CD4-positive, alpha-beta T cell treated with Interleukin-2 at 100 ng/mL for 4 hours (primary cell): ENCODE measurements at places on chromosomes 13 and 19.

- no peak for DNase-seq
Observed at GRCh38 chr13:27398360-27398759, 26.1 kb upstream of the GTF3A start.

DNA sequence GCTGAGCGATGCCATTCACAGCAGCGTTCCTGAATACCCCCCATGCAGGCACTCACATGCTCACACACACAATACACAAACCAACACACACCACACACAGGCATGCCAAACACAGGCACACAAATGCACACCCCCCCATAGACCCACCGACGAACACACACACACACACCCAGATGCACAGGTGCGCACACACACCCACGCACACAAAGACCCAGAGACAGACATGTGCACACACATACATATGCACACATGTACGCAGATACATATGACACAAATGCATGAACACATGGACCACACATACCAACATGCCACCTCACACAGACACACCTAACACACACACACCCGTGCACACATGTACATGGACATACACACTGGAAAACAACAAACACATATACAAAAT, 7.0 kb upstream of the CSNK1G2 start:
- no peak for DNase-seq

GRCh38 chr13:110817143-110817542, 97.7 kb downstream of the ANKRD10 start:
- no peak for DNase-seq

GRCh38 chr13:26412263-26412662, 145.2 kb upstream of the WASF3 start:
- DNase-seq, result no peak

- no peak for DNase-seq
Observed at GRCh38 chr13:74111399-74111798, 22.8 kb downstream of the KLF12 start.

GRCh38 chr19:15629003-15629880, 11.5 kb upstream of the CYP4F3 start:
- DNase-seq, result peak; percentile 86

GRCh38 chr19:10644260-10645007, 9.7 kb upstream of the ILF3 start:
- DNase-seq, result peak; percentile 84

- no peak for DNase-seq
Observed at GRCh38 chr13:23751195-23751594, 138.0 kb downstream of the MIPEP start.

DNA sequence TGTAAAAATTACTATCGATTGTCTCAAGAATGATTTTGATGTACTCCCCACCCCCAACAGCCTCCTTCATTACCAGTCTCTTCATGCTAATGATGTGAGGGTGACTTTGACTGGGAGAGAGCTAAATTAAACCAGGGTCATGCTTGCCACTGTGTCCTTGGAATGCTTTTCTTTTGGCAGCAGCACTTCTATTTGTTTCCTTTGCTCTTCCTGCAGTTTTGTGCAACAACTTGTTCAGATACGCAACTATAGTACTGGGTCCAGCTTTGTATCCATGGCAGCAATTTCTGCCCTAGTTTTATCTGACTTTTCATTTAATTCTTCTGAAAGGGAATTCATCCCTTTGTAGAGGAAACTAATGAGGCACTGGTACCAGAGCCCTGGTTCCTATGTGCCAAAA, 2792.1 kb downstream of the PCDH9 start:
- DNase-seq, result no peak

GRCh38 chr19:19227217-19227616, 15.5 kb downstream of the NCAN start:
- DNase-seq, result no peak

DNA sequence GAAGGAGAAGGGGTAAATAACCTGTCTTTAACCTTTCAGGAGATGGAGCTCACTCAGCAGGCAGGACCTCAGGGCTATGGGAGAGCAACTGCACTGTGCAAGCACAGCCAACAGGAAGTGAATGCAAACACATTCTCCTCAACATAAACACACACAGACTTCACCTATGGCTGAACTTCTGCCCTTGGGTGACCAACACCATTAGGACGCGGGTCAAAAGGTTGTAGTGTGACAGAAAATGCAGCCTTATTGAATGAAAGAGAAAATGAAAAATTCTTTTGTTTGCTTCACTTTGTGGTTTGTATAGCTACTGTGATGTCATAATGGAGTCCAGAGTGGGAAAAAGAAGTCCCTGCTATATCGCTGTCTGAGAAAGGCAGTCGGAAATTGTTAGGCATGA, 323.0 kb downstream of the NDFIP2 start:
- DNase-seq, result no peak

- DNase-seq, result peak; percentile 85
Observed at GRCh38 chr19:47573071-47574026, at the start of gene ZNF541. Gene ZNF541 (minus strand): TSS chr19:47573148. CDS start chr19:47555856, 17,292 bp downstream.

DNA sequence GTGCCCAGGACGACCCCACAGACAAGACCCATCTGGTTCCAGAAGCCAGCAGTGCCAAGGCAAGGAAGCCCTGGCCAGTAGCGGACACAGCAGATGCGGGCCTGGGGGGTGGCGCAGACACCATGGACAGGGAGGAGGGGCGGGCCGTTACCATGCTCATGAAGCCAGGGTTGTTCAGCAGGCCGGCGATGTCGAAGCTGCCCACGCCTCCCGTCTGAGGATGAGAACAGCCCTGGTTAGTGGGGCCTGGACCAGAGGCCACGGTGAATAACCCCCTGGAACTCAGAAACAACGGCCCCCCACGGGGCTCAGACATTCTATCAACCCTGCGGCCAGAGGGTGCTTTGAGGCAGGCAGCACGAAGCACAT, 21.5 kb upstream of the SLC39A3 start:
- no peak for DNase-seq

DNA sequence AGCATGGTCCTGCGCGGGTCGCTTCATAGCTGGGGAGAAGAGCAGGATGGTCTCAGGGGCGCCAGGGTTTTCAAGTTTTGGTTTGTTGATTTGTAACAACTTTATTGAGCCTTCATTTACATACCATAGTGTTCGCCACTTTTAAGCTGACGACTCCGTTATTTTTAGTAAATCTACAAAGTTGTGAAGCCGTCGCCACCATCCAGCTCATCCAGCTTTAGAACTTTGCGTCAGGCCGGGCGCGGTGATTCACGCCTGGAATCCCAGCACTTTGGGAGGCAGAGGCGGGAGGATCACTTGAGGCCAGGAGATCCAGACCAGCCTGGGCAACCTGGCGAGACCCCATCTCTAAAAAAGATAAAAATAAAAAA, 404 bp downstream of the C19orf44 start:
- DNase-seq, result no peak

DNA sequence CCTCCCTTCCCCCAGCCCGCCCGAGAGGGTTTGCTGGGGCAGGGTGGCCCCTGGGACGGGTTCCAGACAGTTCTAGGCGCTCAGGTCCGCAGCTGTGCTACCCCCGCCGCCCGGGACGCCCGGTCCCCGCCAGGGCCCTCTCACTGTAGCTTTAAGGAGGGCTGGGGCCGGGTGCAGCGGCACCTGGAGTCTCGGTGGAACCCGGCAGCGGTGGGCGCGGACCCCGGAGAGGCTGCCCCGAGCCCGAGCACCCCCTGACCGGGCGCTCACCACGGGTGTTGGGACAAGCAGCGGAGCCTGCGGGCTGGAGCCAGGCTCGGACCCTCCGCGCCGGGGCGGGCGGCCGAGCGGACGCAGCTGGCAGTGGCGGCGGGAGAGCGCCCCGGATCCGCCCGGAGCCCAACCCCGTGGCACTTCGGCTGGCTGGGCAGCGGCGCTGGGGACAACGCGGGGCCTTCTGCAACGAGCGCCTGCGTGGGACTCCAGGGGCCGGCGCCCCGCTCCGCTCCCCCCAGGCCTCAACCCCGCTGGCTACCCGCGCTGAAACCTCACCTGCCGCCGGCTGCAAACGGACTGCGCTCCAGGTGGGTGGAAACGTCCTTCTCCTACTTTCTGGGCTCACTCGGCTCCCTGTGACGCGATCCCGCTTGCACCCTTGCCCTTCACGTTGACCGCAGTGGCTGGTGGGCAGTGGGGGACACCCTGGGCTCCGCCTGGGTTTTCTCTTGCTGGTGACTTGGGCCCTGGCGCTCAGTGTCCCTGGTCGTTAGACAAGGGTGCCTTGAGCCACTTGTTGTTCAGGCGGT, 81.1 kb downstream of the ZNF429 start:
- no peak for DNase-seq

DNA sequence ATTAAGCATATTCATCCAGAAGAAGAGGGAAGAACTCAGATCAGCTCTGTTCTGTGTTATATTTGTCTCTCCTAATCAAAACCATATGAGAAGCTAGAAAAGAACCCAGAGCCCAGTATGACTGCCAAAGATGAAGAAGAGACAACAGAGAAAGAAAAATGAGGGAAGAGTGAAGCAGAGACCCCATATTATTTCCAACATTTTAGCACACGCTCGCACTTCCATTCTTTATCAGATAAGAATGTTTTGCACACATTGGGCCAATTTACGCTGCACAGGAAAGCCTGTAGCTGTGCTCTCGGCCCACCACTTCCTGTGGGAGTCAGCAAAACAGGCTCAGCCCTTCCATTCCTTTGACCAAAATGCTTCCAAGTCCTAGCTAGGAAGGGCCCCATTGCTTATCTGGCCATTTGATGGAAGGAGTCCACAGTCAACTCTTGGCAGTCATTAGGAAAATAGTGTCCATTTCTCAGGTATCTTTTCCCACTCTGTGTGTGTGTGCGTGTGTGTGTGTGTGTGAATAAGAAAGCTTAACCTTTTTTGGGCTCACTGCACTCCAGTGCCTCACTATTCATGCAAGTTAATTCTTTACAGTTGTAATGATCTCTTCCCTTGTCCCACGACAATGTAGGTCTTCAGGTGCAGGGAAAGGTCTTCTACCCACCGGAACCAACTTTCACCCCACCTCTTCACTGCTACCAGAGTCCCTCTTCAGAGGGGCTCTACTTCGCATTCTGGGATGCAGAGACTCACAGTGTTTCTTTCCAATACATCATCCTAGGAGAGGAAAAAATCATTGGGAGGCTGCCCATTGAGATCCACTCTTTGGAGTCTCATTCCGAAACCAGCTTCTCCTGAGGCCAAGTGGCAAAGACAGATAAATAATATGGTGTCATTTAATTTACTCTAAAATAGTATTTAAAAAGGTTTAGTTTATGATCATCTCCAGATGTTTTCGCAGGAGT, 237.5 kb downstream of the COG6 start:
- DNase-seq, result peak; percentile 1

DNA sequence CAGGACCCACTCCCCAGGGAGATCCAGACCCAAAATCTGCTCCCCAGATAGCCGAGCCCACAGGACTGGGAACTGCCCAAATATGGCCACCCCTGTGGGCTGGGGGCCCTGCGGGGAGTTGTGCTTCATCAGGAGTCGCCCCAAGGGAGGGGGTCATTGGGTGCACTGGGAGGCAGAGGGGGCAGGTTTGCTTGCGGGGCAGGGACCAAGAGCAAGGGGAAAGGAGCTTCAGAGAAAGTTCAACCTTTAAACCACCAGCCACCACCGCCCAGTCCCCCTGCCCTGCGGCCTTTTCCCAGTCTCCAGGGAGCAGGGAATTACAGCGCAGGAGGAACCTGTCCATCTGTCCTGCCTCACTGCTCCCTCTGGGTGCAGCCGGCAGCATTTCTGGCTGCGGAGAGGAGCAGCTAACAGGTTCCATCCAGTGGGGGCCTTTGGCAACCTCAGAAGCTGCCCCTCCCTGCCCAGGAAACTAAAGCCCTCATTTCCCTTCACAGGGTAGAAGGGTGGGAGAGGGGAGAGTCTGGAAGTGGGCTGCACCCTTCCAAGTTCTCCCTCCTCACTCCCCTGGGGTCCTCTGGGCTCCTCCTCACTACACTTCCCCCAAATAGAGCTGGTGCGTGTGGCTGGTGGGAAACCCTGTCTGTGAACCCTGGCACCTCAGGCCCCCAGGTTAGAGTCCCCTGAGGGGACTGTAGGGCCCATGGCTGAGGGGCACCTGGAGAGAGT, 13.8 kb upstream of the ASF1B start:
- DNase-seq, result no peak

- peak; percentile 55 for DNase-seq
Observed at GRCh38 chr13:19864024-19864745, 736 bp upstream of the ZMYM5 start.

DNA sequence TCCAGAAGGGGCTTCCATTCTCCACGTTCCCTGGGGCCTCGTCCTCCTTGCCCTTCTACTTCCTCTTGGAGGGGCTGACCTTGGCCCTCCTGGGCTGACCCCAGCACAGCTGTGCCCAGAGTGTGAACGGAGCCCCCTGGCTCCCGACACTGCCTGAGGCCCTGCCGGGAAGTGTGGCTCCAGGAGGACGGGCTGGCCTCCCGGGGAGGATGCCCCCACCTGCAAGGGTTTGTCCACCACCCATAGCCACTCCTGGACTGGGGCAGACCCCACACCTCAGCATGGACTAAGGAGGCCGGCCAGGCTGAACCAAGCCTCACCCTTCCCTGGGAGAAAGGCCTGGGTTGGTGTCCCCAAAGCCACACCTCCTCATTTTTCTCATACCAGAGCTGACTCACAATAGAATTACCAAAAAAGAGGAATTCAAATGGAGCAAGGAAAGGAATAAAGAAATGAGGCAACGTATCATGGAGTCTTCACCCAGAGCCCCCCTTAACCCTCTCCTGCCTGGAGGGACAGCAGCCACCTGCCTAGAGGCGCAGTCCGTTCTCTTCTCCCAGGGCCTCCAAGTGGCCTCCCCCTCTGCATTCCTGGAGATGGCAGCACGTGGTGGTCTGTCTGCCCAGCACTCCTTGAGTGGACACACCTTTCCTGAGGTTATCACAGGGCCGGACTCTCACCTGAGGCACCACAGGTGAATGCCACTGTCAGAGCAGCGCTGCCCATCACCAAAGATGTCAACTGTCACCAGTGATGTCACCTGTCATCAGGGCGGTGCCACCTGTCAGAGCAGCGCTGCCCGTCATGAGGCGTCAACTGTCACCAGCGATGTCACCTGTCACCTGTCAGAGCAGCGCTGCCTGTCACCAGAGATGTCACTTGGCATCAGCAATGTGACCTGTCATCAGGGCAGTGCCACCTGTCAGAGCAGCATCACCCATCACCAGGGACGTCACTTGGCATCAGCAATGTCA, 3.1 kb upstream of the C13orf46 start:
- DNase-seq, result no peak

DNA sequence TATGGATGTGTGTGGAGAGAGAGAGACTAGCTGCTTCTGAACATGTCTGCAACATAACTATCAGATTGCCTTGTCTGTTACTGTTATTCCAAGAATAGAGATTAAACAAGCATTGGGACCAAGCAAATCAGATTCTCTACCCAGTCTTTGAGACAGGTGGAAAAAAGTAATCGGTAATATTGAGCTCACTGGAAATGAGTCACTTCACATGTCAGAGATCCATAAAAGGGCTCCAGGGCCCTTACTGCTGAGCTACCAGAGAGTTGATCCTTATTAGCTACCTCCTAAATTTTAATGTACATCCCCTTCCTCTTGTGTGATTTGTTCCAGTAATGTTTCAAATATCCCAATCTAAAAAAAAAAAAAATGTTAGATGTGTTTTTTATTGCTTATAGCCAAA, 2118.0 kb downstream of the PCDH9 start:
- DNase-seq, result no peak

- DNase-seq, result no peak
Observed at GRCh38 chr13:40874138-40874779, 84.8 kb downstream of the SLC25A15 start.

GRCh38 chr13:24827799-24828198, 63.8 kb downstream of the RNF17 start:
- DNase-seq, result no peak
